Non-pigmented ciliary epithelial cell (primary cell): ENCODE measurements at places on chromosomes 1 and 21.

GRCh38 chr1:210826686-210827085 is 307.3 kb downstream of the KCNH1 start:
- no peak for DNase-seq

DNA sequence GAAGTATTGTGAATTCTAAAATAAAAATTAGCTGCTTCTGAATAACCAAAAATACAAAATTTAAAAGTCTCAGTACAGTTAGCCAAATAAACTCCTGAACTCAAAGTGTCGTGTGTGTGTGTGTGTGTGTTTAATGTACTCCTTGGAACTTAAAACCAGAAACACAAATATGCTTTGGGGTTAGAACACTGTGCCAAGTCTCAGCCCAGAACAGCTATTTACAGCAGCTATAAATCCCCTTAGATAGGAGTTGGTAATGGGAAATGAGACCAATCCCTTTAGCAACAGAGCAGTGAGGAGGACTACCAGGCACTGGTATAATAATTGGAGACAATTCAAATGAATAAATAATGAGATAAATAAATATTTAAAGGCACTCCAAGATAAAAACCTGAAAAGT is 83.1 kb downstream of the PATJ start:
- DNase-seq, result no peak

- no peak for DNase-seq
These were observed 119.4 kb downstream of the PRDM16 start for GRCh38 chr1:3188150-3188971.

DNA sequence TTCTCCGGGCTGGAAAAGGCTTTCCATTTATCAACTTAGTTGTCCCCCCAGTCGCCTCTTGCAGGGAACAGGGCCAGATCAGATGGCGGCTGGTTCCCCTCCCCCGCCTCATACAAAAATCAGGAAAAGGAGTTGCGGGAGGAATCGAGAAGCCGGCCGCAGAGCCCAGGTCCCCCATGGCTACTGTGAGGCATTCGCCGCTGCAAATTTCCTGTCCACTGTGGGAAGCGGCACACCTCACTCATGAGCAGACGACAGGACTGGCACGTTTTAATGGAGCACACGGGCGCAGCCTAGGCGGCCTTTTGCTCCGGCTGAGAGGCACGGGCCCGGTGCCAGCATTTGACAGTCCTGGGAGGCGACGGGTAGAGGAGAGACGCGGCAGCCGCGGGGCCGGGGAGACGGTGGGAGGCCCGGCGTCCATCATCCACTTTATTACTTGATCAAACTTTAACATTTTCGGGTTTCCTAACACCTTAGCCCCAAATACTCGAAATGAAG is 1.1 kb downstream of the GNG4 start:
- DNase-seq, result no peak

DNA sequence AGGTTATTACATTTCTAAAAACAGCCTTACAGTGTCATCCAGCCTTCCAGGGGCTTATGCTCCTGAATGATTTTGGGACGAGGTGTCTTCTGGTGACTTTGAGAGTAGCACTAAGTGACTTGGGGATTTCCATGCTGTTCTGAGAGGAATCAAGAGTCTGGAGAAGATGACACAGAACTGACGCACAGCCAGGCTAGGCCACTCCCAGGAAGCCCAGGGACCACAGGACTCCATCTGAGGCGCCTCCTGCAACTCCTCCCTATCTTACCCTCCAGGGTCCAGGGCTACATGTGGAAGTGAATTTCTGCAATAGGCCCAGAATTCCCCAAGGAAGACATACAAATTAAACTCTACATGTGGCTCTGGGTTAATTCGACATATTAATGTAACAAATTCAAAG is 92.5 kb downstream of the SLC25A24 start:
- peak; percentile 37 for DNase-seq

- no peak for DNase-seq
These were observed 10.0 kb downstream of the PABPC4 start for GRCh38 chr1:39566441-39567137.

DNA sequence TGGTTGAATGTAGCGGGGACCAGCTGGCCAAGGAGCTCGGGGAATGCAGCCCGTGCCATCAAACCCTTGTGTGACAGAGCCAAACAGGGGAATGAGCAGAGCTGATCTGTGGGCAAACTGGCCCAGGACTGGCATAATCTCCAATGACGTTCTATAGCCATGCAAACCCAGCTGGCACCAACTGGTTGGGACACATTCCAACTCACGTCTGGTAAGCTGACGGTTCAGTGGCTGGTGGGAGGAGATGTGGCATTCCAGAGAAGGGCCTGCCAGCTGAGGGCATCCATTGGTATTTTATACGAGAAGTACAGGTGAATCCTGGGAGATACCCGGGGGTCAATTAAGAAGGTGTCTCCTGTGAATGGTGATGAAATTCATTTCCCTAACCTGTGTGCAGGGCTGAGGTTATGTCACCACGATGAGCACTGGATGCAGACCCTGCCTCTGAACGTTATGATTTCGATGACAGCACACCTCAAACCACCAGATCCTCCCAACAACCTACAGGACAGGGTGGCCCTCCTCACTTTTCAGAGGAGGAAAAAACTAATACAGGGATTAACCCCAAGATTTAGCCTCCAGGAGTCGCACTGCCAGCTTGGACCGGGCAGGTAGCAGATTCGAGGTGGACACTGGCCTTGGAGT is 39.0 kb upstream of the RUNX3 start:
- DNase-seq, result no peak

DNA sequence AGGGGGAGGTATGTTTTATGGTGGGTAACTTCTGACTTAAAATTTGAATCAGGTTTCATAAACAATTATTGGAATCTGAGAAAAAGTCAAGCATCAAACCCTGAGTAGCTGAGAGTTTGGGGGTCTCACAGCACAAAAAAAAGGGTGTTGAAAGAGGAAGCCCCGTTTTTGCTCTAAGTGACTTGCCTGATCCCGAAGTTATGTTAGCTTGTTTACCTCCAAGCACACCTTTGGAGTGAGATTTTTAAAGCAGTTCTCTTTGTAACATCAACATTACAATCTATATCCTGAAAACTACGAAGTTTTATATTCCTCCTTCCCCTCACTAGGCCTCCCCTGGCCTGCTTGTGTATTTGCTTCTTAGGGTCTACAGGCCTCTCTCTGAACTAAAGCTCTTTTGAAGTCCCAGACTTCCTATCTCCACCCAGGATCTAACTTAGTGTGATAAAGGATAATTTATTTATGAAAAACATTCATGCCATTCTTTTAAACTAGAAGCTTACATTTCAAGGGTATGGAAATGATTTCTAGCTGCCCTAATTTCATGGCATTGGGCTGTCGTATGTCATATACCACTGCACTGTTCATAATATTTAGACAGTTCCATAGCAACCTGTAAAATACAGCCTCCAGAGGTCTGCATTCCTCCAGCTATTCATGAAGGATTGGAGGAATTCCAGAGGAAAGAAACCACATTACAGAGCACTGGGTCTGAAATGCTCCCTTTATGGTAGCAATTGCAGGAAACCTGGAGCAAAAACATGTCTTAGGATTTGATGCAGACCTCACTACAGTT is 36.1 kb upstream of the RGS1 start:
- DNase-seq, result peak; percentile 91

- no peak for DNase-seq
These were observed 34.3 kb downstream of the AMY1C start for GRCh38 chr1:103783944-103784377.

- no peak for DNase-seq
These were observed 9.2 kb downstream of the PTBP2 start for GRCh38 chr1:96730574-96731298.

DNA sequence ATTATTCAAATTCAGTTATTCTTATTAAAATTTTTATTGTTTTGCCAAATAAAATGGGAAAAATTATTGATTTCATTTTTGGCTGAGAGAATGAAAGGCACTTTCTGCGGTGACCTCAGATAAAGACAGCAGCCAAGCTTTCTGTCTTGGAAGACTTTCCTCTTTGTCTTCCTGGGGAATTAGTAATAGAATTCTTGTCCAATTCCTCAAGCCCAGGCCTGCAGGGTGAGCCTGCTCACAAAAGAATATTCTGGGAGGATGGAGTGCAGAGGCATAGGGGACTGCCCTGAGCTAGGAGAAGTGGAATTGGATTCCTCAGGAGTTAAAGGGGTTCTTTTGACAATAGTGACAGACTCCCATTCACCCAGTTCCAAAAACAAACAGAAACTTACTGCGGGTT is 614.5 kb upstream of the ADGRL2 start:
- no peak for DNase-seq

DNA sequence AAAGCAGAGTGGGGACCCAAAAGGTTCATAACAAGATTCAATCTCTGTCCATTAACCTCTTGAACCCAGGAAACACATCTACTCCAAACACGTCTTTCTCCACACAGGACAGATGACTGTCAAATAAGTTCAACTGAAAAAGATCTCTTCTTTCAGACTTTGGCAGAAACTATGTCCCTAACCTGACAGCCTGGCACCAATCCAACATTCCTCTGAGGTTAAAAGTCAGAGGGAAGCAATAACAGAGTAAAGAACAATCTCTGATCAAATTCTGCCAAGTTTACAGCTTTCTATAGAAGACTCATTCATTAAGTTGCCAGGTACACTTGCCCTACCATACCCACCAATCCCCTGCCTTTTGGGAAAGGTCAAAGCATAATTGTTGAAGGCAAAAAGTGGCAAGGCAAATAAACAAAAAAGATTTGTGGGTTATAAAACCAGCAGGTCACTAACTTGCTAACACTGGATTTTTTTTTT is 31.9 kb downstream of the OTUD7B start:
- DNase-seq, result no peak

GRCh38 chr1:177307771-177308170 is 137.0 kb downstream of the BRINP2 start:
- no peak for DNase-seq

DNA sequence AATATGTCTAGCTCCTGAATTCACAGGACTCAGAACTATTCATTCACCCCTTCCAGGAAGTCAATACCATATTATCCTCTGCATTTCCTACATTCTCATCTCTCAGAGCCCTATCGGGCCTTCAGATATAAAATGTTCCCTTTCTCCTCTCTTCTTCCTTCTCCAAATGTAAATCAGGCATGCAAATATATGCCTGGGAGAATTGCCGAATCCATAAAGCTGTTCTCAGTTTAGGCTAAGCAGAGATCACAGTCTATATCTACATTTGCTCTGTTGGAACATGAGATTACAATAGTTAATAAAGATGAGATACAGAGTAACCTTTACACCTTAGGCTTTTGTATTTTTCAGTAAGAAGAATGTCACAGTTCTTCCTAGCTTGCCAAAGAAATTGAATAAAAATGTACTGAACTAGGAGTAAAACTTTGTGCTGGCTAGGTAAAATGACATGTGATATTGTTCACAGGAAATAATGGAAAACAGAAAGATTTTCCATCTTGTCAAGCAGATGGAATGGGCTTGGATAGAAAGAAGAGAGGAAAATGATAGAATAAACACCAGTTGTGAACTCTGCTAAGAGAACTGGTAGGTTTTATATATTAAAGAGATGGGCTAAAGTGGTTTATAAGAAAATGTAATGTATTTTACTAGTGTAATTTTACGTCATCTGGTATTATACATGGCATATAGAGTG is 161.5 kb downstream of the NRIP1 start:
- DNase-seq, result no peak

- DNase-seq, result no peak
These were observed 10.2 kb upstream of the PRDX1 start for GRCh38 chr1:45531873-45532272.

- DNase-seq, result no peak
These were observed 39.8 kb upstream of the KIAA0040 start for GRCh38 chr1:175232335-175232734.

DNA sequence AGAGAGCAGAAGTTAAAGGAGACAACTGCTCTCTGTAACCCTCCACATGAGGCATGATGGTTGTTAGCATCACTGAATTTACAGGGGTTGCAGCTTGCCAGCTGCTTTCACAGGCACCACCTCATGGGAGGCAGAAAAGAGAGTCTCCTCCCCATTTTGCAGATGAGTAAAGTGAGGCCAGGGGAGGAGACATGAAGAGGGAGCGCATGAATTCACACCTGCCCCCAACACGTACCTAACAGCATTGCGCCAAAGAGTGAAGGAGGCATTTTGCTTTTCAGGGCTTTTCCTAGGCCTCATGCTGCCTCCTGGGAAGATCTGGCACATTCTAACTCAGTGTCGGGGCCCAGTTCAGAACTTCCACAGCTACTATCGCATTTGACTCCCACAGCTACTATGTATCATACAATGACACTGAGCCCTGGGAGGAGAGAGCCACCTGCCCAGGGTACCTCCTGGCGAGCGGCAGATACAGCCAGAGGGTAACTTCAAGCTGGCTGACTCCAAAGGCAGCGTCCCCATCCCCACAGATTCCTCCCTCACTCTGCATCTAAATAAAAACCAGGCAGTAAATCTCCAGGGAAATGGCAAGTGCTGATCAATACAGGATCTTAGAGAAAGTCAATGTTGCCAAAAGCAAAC is 34.0 kb downstream of the GLIS1 start:
- DNase-seq, result no peak

DNA sequence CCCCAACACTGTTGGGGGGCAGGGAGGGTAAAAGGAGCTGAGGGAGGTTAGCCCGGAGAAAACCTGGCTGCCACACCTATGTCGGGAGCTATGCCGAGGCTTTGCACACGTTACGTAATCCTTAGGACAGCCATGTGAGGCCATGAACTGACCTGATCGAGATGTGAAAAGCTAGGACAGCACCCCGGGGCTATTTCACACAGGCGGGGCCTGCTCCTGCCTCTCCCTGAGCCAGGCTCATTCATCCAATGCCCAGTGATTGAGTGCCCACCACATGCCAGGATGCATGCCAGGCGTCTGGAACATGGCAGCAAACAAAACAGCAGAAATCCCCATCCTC is 30.2 kb downstream of the LDLRAP1 start:
- no peak for DNase-seq

GRCh38 chr1:52511851-52512615 is 40.9 kb downstream of the TUT4 start:
- no peak for DNase-seq

GRCh38 chr1:191034132-191034531 is 556.5 kb upstream of the BRINP3 start:
- no peak for DNase-seq

DNA sequence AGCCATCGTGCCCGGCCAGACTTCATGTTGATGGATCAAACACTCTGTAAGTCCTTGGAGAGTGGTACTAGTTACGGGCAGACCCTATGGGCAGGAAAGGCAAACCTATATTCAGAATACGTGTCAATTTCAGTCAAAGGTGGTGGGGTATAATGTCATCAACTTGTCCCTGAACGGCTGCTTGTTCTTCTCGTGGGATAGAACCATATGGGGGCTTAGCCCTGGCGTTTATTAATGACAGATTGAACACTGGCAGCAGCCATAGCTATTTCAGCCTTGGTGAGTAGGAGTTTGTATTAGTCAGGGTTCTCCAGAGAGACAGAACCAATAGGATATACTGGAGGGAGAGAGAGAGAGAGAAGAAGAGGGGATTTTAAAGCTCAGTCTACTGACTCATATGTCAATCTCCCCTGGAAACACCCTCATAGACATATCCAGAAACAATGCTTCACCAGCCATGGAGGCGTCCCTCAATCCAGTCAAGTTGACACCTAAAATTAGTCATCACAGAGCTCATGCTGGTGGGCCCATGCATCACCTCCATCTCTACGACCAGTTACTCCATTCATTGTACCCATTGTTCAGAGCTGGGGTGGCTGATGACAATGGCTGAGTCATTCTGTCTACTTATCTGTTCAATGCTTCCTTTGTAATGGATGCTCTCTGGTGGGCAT is 16.1 kb upstream of the AQP10 start:
- DNase-seq, result no peak

- DNase-seq, result no peak
These were observed 13.9 kb downstream of the TPM3 start for GRCh38 chr1:154178013-154178412.

GRCh38 chr1:182607566-182607965 is 3.4 kb upstream of the RGS16 start:
- no peak for DNase-seq

- DNase-seq, result no peak
These were observed 214.7 kb downstream of the SDCCAG8 start for GRCh38 chr1:243470502-243470901.
